Inflammatory macrophage treated with lipopolysaccharide for 1 hour (primary cell): ENCODE measurements at places on chromosomes 13 and 19.

- no peak for DNase-seq
Measured at GRCh38 chr13:57056601-57057180, 84.0 kb upstream of the PRR20A start.

DNA sequence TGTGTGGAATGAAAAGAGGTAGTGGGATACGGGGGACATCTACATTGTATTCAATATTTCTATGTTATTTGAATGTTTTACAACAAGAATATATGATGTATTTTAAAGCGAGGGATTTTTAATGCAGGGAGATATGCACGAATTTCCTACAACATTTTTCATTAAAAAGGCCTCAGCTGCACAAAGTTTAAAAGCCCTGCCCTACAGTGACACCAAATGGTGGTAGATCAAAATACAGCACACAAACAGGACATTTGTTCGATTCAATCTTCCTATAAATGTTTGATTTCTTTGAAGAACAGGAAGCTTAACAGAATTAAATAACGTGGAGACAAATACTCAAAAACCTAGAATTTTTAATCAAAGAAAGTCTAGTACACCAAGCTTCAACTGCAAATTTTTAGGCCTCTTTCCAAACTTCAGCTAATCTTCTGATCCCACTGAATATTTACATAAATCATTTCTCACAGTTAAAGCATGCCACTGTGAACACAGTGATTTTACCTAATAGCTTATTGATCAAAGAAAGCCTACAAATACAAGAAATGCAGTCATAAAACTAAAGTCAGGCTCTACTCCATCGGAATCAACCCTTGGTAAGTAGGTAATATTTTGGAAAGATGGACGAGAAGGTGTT lies 257.2 kb downstream of the DIAPH3 start:
- DNase-seq = no peak

GRCh38 chr13:97466722-97467121 lies 32.8 kb downstream of the RAP2A start:
- DNase-seq = no peak

DNA sequence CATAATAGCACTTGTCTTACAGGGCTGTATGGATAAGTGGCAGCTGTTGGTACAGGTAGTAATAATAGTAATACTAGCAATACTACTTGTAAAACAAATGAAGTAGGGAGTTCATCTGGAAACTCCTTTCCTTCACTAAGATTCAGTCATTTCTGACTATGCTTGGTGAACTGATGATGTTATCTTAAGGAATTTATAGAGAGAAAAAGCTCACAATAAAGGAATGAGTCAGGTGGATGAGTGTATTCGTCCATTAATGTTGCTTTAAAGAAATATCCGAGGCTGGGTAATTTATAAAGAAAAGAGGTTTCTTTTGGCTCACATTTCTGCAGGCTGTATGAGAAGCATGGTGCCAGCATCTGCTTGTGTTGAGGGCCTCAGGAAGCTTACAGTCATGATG lies 477.3 kb downstream of the KLF12 start:
- no peak for DNase-seq

DNA sequence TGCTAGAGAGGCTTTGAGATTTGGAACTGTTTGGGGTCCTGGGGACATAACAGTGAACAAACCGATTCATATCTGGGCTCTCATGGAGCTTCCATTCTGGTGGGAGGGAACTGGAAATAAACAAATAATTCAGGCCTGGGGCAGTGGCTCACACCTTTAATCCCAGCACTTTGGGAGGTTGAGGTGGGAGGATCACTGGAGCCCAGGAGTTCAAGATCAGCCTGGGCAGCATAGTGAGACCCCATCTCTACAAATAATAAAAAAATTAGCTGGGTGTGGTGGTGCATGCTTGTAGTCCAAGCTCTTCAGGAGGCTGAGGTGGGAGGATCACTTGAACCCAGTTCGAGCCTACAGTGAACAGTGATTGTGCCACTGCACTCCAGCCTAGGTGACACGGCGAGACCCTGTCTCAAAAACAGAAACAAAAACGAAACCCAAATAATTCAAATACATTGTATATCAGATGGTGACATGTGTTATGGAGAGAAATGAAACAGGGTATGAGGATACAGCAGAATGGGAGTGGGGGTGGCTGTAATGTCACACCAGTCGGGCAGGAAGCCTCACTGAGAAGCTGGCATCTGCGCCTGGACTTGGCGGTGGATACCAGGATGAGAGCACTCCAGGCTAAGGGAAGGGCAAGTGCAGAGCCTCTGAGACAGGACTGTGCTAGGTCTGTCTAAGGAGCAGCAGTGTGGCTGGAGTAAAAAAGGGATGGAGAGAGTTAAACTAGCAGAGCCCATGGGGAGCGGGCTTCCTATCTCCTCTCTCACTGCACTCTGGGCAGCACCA lies 131.1 kb upstream of the ZNF536 start:
- DNase-seq = no peak
